ENCODE measurements at places on chromosomes 5 and 9.

DNA sequence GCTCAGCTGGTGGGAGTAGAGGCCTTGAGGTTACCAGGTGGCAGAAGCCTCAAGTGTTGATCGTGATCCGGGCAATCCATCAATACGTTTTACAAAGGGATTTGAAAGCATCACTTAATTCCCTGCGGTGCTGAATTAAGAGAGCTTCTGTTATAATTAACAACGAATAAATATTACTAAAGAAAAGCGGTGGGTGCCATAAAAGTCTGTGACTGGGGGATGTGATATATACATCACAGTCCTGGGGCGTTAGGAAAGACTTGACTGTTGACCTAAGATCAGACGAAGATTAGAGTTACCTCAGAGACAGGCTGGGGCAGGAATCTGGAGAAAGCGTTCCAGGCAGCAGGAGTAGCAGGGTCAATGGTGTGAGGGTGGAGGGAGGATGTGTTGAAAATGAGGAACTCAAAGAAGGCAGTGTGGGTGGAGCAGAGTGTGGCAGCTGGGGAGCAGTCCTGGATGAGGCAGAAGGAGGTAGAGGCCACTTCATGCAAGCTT lies 6.7 kb upstream of the C5orf63 start:
- no peak for DNase-seq
- H3K36me3 ChIP-seq = no peaks in the 10 kb centered on the region

DNA sequence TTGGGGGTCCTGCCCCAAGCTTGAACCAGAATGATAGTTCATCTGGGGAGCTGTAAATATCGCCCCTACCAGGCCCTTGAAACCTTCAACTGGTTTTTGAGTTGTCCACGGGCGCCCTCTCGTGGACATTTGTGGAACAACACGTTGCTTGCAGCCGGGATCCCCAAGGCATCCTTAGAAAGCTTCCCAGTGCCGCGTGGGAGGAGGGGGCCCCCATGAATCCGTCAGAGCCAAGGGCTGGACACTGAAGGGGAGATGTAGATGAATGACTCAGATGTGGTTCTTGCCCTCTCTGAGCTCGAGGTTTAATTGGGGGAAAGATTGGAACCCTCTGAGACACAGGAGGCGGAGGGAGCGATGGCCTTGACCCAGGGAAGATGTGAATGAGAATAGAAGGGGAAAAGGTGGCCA lies 31.8 kb upstream of the ORM1 start:
- no peaks in the 10 kb centered on the region for H3K4me1 ChIP-seq
- DNase-seq = peak; percentile 63
- no peaks in the 10 kb centered on the region for H3K27me3 ChIP-seq
- no peaks in the 10 kb centered on the region for H3K36me3 ChIP-seq

DNA sequence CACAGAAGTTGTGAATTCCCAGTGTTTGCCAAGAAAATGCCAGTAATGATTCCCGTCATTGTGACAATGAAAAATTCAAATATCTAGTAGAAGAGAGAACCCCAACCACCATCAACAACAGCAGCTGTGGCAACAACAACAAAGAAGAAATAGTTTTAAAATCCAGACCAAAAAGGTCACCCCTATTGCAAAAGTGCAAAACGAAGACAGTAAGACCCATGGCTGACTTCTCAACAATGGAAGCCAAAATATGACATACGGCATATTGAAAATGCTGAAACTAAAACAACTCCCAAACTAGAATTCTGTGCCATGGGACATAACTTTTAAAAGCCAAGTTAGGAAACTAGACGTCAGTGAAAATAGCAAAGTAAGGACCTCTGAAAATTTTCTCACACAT lies 270.6 kb downstream of the IRX2 start:
- DNase-seq = no peak
- H3K27ac ChIP-seq = no peak overlapping the region
- H3K4me3 ChIP-seq = no peak overlapping the region
- H3K27me3 ChIP-seq = no peaks in the 10 kb centered on the region

GRCh38 chr5:98158440-98158839 lies 615.0 kb upstream of the RGMB start:
- H3K36me3 ChIP-seq = no peaks in the 10 kb centered on the region
- H3K4me1 ChIP-seq = no peaks in the 10 kb centered on the region
- H3K27ac ChIP-seq = no peak overlapping the region
- DNase-seq = no peak

- DNase-seq = peak; percentile 93
- H3K4me1 ChIP-seq = peaks cover 24% of the 10 kb centered on the region
- H3K36me3 ChIP-seq = no peaks in the 10 kb centered on the region
- H3K4me3 ChIP-seq = no peak overlapping the region
These were observed 943 bp downstream of the GALNT12 start for GRCh38 chr9:98808411-98808815.

- no peak overlapping the region for H3K27ac ChIP-seq
- H3K27me3 ChIP-seq = peaks cover 85% of the 10 kb centered on the region
- DNase-seq = no peak
- H3K36me3 ChIP-seq = no peaks in the 10 kb centered on the region
These were observed 190.8 kb downstream of the MEF2C start for GRCh38 chr5:88691945-88692868.

DNA sequence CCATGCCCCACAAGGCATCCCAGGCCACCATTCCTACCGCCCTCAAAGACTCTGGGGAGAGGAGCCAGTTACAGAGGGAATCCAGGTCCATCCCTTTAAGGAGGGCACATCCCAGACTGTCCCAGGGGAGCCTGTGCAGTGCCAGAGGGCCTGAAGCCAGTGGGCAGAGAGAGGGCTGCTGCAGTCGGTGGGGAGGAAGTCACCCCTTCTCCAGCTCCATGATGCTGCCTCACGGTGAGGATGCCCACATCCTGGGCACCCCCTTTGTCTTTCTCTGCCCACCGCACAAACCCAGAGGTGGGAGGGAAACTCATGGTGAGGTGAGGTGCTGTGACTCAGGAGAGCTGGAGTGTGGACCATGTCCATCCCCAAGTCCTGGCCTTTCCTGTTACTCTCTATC lies 26.2 kb upstream of the ANKRD33B start:
- H3K27me3 ChIP-seq = no peaks in the 10 kb centered on the region
- H3K4me3 ChIP-seq = no peak overlapping the region
- no peaks in the 10 kb centered on the region for H3K4me1 ChIP-seq
- no peaks in the 10 kb centered on the region for H3K36me3 ChIP-seq

- no peaks in the 10 kb centered on the region for H3K36me3 ChIP-seq
- DNase-seq = no peak
- H3K4me1 ChIP-seq = peaks cover 28% of the 10 kb centered on the region
- H3K27me3 ChIP-seq = no peaks in the 10 kb centered on the region
- H3K4me3 ChIP-seq = no peak overlapping the region
These were observed 357.5 kb downstream of the GLIS3 start for GRCh38 chr9:3942361-3942760.

DNA sequence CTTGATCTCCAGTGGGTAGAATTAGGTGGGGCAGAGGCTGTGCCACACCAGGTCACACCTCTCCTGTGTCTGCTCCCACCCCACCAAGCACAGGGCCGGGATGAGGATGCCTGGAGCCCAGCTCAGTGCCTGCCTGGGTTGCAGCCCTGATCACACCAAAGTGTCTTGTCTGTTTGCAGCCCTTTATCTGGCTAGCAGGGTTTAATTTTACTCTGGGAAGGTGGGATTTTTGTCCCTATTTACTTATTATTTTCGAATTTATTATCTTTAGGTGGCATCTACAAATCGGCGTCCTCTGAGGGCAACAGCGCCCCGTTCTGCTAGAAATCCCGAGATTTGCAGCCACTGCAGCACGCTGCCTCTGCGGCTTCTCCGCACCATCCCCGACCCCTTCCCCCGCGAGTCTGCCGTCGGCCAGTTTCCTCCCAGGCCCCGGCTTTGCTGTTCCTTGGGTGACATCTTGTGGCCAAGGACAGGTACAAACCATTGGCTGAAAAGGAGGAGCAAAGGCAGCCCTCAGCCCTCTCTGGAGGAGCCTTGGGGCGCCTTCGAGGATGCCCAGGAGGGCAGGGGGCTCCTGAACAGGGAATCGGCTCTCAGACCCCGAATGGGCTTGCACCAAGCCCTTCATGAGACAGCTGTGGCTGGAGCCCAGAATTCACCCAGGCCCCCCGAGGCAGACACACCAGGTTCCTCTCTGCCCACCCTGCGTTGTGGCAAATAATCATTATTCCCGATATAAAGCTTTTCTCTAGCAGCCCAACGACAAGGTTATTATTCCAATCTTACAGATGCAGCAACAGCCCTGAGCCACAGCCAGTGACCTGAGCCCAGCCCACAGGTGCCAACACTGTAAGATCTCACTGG lies 113.0 kb downstream of the GAPVD1 start:
- no peak overlapping the region for H3K4me3 ChIP-seq
- H3K36me3 ChIP-seq = no peaks in the 10 kb centered on the region
- H3K4me1 ChIP-seq = peaks cover 14% of the 10 kb centered on the region
- peak; percentile 55 for DNase-seq

GRCh38 chr5:160434022-160434531 lies 12.4 kb downstream of the PTTG1 start:
- no peaks in the 10 kb centered on the region for H3K27me3 ChIP-seq
- H3K27ac ChIP-seq = peak overlapping the region; percentile 85
- peaks cover 19% of the 10 kb centered on the region for H3K4me1 ChIP-seq
- peak; percentile 98 for DNase-seq
- no peaks in the 10 kb centered on the region for H3K36me3 ChIP-seq
- no peak overlapping the region for H3K4me3 ChIP-seq

DNA sequence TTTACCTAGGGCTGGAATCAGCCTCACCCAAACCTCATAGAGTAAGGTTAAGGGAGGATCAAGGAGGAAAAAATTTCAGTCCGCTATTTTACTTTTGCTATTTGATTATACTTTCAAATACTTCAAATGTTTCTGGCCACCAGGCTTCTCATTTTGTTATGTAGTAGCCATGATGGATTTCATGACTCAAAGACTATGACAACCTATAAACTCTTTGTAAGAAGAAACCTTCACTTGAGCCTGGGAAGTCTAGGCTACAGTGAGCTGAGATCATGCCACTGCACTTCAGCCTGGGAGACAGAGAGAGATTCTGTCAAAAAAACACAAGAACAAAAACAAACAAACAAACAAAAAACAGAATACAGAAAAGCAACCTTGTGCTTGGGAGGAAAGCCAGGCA lies 293.6 kb upstream of the TNC start:
- no peaks in the 10 kb centered on the region for H3K36me3 ChIP-seq
- no peaks in the 10 kb centered on the region for H3K4me1 ChIP-seq
- H3K27me3 ChIP-seq = no peaks in the 10 kb centered on the region
- no peak overlapping the region for H3K4me3 ChIP-seq

DNA sequence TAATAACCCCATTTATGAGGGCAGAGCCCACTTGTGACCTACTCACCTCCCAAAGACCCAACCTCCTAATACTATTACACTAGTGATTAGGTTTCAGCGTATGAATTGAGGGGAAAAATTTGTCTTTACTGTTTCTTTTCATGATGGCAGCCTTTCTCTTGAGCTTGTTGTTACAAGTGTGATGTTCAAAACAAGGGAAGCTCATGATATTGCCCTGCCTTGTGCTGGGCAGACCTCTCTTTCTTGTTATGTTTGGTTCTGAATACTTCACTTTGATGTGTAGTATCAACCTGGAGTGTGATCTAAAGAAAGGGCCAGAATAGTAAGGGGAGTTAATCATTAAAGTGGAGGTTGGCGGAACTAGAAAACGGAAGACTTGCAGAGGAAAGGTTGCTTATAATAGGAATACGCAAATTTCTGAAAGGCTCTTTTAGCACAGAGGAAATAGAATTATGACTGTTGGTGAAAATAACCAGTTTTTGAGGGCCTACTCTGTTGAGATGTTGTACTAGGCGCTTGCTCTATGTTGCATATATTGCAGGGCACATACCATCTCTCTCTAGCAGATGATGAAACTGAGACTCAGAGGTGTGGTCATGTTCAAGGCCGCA lies 68.2 kb downstream of the MELK start:
- no peak overlapping the region for H3K27ac ChIP-seq
- no peaks in the 10 kb centered on the region for H3K36me3 ChIP-seq
- H3K4me3 ChIP-seq = no peak overlapping the region
- H3K4me1 ChIP-seq = no peaks in the 10 kb centered on the region
- no peak for DNase-seq
- no peaks in the 10 kb centered on the region for H3K27me3 ChIP-seq

DNA sequence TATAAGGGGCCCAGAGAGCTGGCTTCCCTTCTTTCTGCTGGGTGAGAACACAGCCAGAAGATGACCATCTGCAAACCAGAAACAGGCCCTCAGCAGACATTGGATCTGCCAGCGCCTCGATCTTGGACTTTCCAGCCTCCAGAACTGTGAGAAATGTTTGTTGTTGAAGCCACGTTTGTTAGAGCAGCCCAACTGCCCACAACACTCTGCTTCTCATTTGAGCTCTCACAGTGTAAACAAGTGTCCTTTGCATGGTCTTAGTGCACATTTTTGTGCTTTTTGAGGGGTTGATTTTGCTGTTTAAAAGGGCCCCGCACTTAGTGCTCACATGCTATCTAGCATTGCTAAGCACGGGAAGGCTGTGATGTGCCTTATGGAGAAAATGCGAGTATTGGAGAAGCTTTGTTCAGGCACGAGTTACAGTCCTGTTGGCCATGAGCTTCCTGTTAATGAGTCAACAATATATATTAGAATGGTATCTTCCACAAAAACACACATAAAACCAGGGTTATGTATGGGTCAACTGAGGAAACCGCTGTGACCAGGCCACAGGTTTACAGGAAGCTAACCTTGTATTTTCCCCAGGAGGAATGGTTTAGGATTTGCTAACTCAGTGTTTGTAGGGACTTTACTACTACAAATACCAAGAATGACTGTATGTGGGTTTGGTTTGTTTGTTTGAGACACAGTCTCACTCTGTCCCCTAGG lies 11.9 kb downstream of the CMBL start:
- DNase-seq = no peak
- no peaks in the 10 kb centered on the region for H3K27me3 ChIP-seq
- no peak overlapping the region for H3K27ac ChIP-seq
- H3K4me3 ChIP-seq = no peak overlapping the region

GRCh38 chr5:37816883-37817282 lies 23.0 kb downstream of the GDNF start:
- no peaks in the 10 kb centered on the region for H3K27me3 ChIP-seq
- H3K27ac ChIP-seq = no peak overlapping the region
- H3K36me3 ChIP-seq = no peaks in the 10 kb centered on the region
- no peaks in the 10 kb centered on the region for H3K4me1 ChIP-seq

DNA sequence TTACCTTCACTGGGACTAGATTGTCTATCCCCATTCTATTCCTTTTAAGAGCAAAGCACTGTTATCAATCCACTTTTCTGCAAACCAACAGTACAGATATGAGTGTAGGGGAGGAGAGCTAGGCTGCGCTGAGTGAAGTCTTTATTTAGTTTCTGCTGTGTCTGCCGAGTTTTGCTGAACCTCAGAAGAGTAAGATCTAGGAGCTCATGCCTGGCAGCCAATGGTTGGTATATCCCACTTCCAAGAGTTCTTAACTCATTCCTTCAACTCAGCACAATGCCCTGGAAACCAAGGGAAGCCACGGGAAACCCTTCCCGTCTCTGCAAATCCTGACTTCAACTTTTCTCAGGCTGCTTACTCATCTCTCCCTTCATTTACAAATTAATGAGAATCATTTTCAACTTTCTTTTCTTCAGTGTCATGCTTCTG lies 58.0 kb upstream of the JAK2 start:
- peaks cover 5% of the 10 kb centered on the region for H3K4me1 ChIP-seq
- no peak overlapping the region for H3K4me3 ChIP-seq
- no peaks in the 10 kb centered on the region for H3K27me3 ChIP-seq
- no peak for DNase-seq
- H3K27ac ChIP-seq = no peak overlapping the region

Data from thyroid gland (tissue), 4 donors.